ENCODE measurements at places on chromosomes 3 and 15.

GRCh38 chr15:88484682-88485331 lies 17.3 kb downstream of the MRPS11 start:
- DNase-seq, result no peak

DNA sequence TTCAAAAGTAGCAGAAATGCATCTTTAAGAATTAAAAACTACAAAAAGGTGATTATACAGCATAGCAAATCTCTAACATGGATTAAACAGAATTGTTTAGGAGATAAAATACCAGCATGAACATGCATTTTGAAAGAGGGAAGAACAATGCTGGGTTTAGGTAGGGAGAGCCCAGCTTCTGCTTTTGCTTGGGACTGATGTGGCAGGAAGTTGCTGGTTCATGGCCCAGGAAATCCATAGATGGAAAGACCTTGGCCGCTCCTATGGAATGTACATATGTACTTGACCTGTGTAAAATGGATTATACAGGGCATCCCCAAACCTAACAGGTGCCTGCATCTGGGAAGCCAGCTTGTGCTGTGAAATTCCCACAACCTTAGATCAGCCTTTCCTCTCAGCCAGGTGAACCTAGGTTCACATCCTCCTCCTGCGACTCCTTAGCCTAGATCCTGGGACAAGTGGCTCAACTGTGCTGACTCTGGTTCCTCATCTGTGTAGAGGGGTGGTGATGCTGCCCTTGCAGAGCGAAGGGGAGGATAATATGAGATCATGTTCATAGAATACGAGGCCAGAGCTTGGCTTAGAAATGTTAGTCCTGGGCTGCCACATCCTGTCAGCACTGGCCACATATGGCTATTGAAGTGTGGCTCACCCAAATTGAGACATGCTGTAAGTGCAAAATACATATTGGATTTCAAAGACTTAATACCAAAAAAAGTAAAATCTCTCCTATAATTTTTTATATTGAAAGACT lies 47.0 kb upstream of the PLXNA1 start:
- DNase-seq, result no peak

- no peak for DNase-seq
Measured at GRCh38 chr15:71754660-71755059, 55.7 kb upstream of the NR2E3 start.

GRCh38 chr3:66889750-66890494 lies 108.2 kb upstream of the KBTBD8 start:
- no peak for DNase-seq

- DNase-seq, result no peak
Measured at GRCh38 chr15:50904211-50904610, 4.3 kb upstream of the AP4E1 start.

- DNase-seq, result no peak
Measured at GRCh38 chr15:66599536-66600239, 33.9 kb upstream of the LCTL start.

DNA sequence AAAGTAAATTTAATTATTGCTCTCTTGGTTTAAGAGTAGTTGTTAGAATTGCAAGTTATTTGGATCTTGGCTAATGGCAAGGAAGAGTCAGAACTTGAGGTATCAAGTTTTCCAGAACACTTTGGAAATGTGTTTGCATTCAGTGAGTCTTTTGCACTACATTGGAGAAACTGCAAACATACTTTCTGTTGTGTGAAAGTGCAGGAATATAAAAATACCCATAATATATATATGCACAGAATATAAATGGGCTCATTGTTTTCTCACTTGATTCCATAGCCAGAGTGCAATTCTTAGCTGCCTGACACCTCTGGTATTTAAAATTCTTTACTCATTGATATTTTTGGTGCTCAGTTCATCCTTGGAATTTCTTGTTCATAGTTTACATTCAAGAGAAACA lies 92.9 kb downstream of the HCN4 start:
- DNase-seq, result no peak

DNA sequence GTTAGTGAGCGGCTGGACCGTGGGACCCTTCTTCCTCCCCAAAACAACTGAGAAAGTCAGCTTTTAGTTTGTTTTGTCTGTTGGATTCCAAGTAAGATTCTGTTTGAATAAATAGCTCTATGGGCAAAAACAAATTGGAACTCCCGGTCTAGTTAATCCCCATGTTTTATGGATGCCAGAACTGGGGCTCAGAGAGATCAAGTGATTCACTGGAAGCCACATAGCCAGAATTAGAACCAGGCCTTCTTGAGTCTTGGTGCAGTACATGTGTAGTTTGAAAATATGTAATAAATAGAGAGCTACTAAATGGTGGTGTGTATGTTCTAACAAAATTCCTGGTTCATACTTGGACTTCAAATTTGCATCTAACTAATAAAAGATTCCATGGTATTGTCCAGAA lies 29.3 kb upstream of the POLR2M start:
- DNase-seq, result no peak

- no peak for DNase-seq
Measured at GRCh38 chr15:62524848-62525247, 359.8 kb upstream of the C2CD4B start.

- no peak for DNase-seq
Measured at GRCh38 chr3:138861798-138862197, 27.1 kb upstream of the PIK3CB start.

- no peak for DNase-seq
Measured at GRCh38 chr15:42215913-42216829, 8.1 kb upstream of the VPS39 start.
